ENCODE measurements at places on chromosomes 5 and 9.

DNA sequence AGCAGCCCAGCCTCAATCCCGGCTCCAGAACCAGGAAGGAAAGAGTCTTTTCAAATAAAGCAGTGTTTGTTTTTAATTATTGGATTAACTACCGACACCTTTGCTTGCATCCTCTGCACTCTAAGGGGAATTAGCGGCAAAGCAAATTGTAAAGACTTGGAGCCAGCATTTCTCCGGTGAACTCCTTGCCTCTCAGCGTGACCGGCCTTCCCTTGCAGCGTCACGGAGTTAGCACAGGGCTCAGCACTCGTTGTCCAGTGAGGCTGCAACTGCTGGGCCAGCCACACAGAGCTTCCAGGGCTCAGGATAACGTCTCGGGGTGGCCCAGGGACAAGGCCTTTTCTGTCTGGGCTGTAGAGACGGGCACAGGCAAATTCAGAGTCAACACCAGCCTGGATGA is 180.6 kb downstream of the OLFM1 start:
- no peak for DNase-seq

- DNase-seq: no peak
These were observed 427.7 kb downstream of the PRELID2 start for GRCh38 chr5:145407300-145408047.

GRCh38 chr5:6085341-6085860 is 292.9 kb downstream of the MED10 start:
- no peak for DNase-seq

DNA sequence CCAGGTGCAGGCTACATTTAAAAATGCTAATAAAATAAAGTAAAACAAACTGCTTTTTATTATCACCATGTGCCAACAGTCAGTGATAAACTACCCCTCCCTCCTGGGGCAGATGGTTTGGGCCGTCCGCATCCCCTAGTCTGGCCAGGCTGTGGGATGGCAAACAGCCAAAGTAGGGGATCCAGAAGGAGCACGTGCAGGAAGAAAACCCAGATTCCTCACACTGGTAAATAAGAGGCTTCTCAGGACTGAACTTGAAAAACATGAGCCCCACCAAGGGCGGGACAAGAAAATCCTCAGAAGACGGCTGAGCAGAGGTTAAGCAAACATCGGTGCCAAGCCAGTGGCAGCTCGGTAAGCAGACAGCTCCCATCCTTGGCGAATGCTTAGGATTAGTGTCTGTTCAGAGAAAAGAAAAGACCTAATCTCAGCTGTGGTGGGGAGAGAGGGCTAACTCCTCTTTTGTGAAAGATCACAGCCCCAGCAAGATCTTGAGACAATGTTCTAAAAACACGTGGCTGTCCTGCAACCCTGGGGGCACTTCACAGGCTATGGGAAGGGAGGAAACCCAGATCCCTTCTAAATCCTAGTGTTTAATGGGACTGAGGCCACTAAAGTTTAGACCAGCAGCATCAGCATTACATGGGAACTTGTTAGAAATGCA is 46.5 kb upstream of the GDNF start:
- no peak for DNase-seq

All from stimulated activated naive CD8-positive, alpha-beta T cell treated with anti-CD3 and anti-CD28 coated beads, Interleukin-15, Interleukin-2, amounts not matched to agents 100 U/mL and 50 U/mL, for 24 hours (primary cell).